Aortic smooth muscle cell (primary cell): ENCODE measurements at places on chromosomes 11 and 22. TPM values are rescaled to one million over a fixed set of nuclear protein-coding genes. Genes with fewer than 3 reads are reported as not detected.

LRRC56 gene
- total RNA-seq: 0.25 and 0.53 TPM in 2 replicates

HOATZ gene
- not detected in 2 replicates for total RNA-seq

CHST1 gene
- 1.1 and 1.2 TPM in 2 replicates for total RNA-seq

ANO9 gene
- not detected in 2 replicates for total RNA-seq
